Caki2 (cell line): ENCODE measurements at places on chromosomes 3 and 15. TPM values are rescaled to one million over a fixed set of nuclear protein-coding genes. Genes with fewer than 3 reads are reported as not detected.

DNAH12 gene
- total RNA-seq = 0.07 TPM in 1 of 2 replicates, not detected in the other

IL12A gene
- 3.9 and 5.2 TPM in 2 replicates for total RNA-seq

NEO1 gene
- total RNA-seq = 6.1 and 8.0 TPM in 2 replicates

DLL4 gene
- total RNA-seq = 0.07 TPM in 1 of 2 replicates, not detected in the other

GP9 gene
- total RNA-seq = not detected in 2 replicates

CASR gene
- total RNA-seq = not detected in 2 replicates

STRIT1 gene
- not detected in 2 replicates for total RNA-seq

ST6GAL1 gene
- total RNA-seq = 15.1 and 27.6 TPM in 2 replicates

CGNL1 gene
- 0.49 and 0.84 TPM in 2 replicates for total RNA-seq

KBTBD12 gene
- total RNA-seq = not detected in 2 replicates

FAM81A gene
- 1.9 and 4.1 TPM in 2 replicates for total RNA-seq

COL7A1 gene
- 72.6 and 84.9 TPM in 2 replicates for total RNA-seq

- no peak for DNase-seq
Observed at GRCh38 chr3:62011666-62012065, 361.7 kb downstream of the FEZF2 start.

GRCh38 chr3:2839876-2840275, 270.3 kb downstream of the IL5RA start:
- no peak for DNase-seq

- no peak for DNase-seq
Observed at GRCh38 chr3:113594066-113594465, 61.7 kb downstream of the SIDT1 start.

- DNase-seq = no peak
Observed at GRCh38 chr3:144556392-144556791, 584.8 kb downstream of the DIPK2A start.

- no peak for DNase-seq
Observed at GRCh38 chr3:176856721-176857120, 340.6 kb downstream of the TBL1XR1 start.

- no peak for DNase-seq
Observed at GRCh38 chr3:184678317-184679055, 33.4 kb downstream of the MAGEF1 start.

DNA sequence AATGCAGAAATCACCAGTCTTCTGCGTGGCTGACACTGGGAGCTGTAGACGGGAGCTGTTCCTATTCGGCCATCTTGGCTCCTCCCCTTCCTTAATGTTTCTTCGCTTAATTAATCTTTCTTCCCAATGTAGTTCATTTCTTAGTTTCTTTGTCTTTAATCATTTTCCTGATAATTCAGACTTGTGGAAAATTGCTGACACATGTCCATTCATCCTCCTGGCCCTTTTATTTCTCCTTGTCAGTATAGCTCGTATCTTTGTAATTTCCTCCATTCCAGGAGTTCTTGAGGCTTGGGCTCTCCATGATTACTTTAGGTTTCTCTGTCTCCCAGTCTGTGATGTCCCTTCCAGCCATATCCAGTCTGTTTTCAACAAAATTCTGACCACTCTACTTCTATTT, 98.7 kb downstream of the UBE2E2 start:
- no peak for DNase-seq

- no peak for DNase-seq
Observed at GRCh38 chr3:61559136-61559731, 2.1 kb upstream of the PTPRG start.

DNA sequence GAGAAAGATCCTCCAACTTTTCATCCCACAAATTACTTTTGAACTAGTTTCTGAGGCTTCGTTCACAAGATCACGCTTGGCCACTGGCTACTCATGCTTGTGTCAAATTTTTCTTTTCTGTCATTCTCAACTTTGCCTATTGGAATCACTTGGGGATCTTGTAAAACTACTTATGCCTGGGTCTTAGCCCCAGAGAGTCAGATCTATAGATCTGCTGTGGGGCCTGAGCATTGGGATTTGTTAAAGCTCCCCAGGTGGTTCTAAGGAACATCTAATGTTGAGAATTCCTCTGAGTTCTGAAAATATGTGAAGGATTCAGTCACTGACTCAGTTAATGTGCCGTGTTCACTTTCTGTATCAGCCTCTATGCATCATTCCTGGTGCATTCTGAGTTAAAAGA, 71.7 kb upstream of the VGLL3 start:
- no peak for DNase-seq

GRCh38 chr3:81985996-81986723, 224.7 kb upstream of the GBE1 start:
- no peak for DNase-seq

GRCh38 chr3:57893668-57894067, 114.6 kb upstream of the FLNB start:
- no peak for DNase-seq

DNA sequence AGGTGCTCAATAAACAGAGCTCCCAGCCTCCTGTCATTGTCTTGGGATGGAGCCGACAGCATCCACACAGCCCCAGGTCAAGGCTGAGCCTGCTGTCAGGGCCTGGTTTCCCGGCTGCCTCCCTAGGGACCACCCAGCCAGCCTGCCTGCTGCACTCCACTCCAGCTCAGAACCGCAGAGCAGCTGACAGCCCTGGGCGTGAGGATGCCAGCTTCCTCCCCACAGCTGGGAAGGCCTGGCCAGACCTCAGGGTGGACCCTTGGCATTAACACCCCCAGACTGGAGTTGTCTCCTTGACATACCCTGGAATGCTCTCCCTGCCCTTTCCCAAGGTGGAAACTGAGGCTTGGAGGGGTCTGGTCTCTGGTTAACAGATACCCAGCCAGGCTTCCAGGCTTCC, 112.0 kb downstream of the WNT7A start:
- no peak for DNase-seq

GRCh38 chr3:174784206-174784934, 74.8 kb upstream of the NAALADL2 start:
- DNase-seq = no peak

DNA sequence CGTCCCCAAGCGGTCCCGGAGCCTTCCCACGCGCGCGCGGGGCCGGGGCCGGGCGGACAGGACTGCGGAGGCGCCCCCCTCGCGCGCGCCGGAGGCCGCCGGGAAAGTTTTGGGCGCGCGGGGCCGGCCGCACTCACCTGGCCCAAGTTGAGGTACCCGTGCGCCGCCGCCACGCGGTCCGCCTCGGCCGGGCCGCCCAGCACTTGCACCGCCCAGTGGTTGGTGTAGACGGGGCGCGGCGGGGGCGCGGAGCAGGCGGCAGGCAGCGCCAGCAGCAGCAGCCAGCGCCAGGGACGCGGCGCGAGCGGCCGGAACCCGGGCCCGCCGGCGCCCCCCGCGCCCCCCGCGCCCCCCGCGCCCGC, 289 bp downstream of the PCSK6 start:
- peak; percentile 14 for DNase-seq

GRCh38 chr3:46027021-46027705, at the start of gene XCR1:
XCR1 (minus strand) TSS chr3:46027483; CDS start chr3:46021947, 5,536 bp downstream.
- DNase-seq = no peak

DNA sequence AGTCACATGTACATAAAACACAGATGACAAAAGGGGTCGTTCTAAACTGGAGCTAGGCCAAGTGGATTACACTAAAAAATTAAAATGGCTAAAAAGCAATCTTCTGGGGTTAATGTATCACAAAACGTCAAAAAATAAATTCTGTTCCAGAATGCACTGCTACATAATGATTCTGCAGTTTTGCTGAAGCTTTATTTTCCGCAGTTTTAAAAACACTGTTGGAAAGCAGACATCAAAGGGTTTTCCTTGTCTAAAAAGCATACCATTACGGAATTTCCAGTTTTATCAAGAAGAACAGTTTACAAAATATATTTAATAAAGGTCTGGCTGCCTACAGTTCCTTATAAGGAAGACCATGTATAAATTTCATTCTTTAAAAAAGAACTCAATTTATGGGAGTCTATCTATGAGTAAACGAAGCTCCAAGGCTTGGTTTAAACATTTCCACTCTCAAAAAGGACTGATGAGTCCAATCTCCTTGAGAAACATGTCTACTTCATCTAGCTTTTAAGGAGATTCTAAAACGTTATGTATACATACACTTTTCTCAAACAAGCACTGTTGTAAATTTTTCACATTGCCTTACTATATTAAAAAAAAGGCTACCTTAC, 1.3 kb downstream of the DMXL2 start:
- DNase-seq = no peak

- no peak for DNase-seq
Observed at GRCh38 chr3:41158947-41159346, 40.4 kb upstream of the CTNNB1 start.

- DNase-seq = peak; percentile 54
Observed at GRCh38 chr3:102673271-102674115, 238.7 kb downstream of the ZPLD1 start.

GRCh38 chr15:65666257-65666656, 44.5 kb downstream of the SLC24A1 start:
- peak; percentile 47 for DNase-seq

GRCh38 chr15:78850941-78851755, 21.5 kb upstream of the MORF4L1 start:
- no peak for DNase-seq
